ENCODE measurements at places on chromosomes 1 and 21.
A peak's percentile ranks its signal among the peaks of the same experiment; 100 is the strongest.

GRCh38 chr1:40925834-40926410, 53.6 kb upstream of the CTPS1 start:
- DNase-seq = no peak

- DNase-seq = no peak
Observed at GRCh38 chr1:201298396-201299381, 15.4 kb downstream of the PKP1 start.

GRCh38 chr1:197080323-197080722, 13.3 kb upstream of the F13B start:
- no peak for DNase-seq

DNA sequence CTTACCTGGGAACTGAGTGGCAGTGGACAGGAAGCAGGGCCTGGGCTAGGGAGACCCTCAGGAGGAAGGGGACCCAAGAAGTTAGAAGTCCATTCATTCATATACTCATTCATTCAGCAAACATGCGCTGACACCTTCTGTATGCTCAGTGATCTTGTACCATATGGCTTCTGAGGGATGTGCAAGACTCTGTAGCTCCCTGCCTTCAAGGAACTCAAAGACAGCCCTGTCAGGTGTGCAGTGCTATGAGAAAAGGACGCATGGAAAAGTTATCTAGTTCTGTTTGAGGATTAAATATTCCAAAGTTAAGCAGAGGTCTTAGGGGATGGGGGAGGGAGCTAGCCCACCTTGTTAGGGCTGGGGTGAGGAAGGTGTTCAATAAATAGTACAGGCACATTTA, 12.5 kb downstream of the DMAP1 start:
- no peak for DNase-seq

GRCh38 chr1:22471078-22471477, 19.4 kb downstream of the ZBTB40 start:
- DNase-seq = no peak

DNA sequence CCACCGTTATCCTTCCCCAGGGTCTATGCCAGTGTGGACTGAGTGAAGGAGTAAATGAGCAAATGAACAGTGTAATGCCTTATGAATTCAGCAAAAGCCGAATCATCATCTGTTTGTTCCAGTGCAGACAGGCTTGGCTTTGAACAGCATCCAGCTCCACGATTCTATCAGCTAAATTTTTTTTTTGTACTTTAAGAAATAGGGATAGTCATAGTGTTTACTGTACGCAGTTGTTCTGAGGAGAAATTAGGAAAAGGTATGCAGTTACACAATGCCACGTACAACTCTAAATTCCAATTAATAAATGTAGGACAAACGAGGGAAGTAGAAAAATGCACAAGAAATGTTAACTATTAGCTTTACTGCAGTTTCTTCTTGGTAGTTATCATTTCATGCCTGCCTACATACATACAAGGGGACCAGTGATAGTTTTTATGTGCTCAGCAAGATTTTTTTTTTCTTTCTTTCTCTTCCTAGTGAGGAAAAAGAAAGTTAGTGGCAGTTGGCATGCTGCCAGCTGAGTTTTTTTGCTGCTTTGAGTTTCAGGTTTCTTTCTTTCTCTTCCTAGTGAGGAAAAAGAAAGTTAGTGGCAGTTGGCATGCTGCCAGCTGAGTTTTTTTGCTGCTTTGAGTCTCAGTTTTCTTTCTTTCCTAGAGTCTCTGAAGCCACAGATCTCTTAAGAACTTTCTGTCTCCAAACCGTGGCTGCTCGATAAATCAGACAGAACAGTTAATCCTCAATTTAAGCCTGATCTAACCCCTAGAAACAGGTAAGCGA, at the start of gene IFI44L:
Gene IFI44L (plus strand): TSS at position 646 of the 777 bp plus-strand sequence. CDS start 7,468 bp downstream, outside the sequence.
- DNase-seq = peak; percentile 41

DNA sequence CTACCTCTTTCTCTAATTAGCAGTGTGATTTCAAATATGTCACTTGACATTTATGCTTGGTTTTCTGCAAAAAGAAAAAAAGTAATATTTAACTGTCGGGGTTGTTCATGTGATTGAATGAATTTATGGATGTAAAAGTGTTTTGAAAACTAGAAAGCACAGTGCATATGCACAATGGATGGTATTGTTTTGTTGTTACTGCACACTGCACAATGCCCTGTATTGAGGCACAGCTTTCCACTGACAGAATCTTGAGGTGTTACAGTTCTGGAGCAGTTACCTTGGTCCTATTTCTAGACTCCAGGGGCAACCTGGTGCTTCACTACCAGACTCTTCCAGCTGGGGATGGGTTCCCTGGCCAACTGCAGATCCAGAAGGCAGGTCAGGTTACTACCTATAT, 116.8 kb upstream of the L1TD1 start:
- no peak for DNase-seq

DNA sequence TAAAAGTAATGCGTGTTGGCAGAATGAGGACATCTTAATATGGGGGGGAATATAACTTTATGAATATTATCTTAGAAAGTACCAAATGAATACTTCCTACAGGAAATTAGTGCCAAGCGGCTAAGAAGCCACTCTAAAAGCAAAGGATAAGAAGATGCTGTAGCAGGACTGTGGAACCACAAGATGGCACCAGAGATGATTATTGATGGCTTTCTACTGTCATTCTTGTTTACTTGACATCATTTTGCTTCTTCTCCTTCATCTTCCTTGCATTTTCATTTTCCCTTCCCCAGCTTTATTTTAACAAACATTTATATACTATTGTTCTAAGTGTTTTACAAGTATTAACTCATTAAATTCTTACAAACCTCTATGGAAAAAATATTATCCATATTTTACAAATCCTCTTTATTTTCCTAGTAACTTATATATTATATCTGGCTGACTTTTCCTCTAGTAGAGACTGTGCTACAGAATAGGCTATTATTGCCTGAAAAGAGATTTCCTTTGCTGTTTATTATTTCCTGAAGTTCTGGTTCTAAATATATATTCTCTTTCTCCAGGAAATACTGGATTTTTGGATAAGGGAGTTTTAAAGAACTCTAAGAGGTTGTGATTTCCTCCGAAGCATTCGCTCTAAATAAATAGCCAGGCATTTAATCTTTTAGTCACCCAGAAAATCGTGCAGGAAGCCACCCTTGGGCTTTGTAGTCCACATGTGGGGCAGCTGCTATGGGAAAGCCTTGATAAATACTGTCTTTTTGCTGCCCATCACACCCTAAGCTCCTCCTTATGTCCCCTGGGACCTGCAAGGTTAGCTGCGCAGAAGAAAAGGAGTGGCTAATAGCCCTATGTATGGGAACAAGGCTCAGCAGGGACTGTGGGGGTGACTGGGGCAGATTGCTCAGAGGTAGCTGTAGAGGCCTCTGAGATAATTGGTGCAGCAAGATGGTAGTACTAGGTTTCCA, 69.8 kb downstream of the TPR start:
- peak; percentile 53 for DNase-seq

- peak; percentile 46 for DNase-seq
Observed at GRCh38 chr1:55284856-55285255, 69.7 kb upstream of the USP24 start.

- no peak for DNase-seq
Observed at GRCh38 chr1:179709841-179710329, 33.2 kb upstream of the FAM163A start.

DNA sequence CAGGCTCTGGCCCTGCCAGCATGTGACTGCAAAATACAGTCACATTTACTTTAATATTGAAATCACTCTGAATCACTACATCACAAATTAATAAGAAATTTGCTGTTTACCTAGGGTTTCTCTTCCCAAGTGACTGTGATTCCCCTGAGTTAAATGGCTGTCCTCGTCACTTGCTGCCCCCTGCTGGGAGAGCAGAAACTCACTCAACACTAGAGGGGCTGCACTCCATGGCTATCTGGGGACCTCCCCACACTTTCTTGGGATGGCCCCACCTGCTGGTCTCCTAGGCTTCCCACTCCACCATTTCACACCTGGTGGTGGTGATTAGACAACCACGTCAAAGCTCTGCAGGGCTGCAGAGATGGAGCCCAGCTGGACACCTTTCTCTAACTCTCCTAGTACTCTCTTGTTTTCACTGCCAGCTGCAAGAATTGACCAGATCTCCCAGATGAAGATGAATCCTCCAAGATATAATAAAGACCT, 63.4 kb downstream of the CD2 start:
- DNase-seq = peak; percentile 54

- no peak for DNase-seq
Observed at GRCh38 chr21:40829791-40830190, 17.2 kb downstream of the DSCAM start.

DNA sequence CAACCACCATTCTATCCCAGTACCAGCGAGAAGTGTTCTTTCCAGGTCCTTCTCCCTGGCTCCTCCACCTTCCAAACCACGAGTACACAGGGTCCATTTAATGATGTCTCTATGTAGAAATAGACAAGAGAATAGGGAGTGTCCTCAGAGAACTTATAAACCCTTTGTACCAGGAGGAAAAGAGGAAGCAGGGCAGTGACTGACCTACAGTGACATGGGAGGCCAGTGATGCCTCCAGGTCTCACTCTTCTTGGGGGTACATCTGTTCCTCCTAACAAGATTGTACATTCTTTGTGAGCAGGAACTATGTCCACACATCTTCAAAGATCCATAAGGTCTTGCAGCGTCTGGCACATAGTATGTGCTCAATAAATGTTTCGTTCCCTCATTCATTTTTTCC, 18.7 kb upstream of the FMOD start:
- no peak for DNase-seq

- no peak for DNase-seq
Observed at GRCh38 chr1:39490596-39491145, 765 bp upstream of the BMP8A start.

GRCh38 chr1:21707891-21708290, 38.7 kb upstream of the RAP1GAP start:
- DNase-seq = no peak

DNA sequence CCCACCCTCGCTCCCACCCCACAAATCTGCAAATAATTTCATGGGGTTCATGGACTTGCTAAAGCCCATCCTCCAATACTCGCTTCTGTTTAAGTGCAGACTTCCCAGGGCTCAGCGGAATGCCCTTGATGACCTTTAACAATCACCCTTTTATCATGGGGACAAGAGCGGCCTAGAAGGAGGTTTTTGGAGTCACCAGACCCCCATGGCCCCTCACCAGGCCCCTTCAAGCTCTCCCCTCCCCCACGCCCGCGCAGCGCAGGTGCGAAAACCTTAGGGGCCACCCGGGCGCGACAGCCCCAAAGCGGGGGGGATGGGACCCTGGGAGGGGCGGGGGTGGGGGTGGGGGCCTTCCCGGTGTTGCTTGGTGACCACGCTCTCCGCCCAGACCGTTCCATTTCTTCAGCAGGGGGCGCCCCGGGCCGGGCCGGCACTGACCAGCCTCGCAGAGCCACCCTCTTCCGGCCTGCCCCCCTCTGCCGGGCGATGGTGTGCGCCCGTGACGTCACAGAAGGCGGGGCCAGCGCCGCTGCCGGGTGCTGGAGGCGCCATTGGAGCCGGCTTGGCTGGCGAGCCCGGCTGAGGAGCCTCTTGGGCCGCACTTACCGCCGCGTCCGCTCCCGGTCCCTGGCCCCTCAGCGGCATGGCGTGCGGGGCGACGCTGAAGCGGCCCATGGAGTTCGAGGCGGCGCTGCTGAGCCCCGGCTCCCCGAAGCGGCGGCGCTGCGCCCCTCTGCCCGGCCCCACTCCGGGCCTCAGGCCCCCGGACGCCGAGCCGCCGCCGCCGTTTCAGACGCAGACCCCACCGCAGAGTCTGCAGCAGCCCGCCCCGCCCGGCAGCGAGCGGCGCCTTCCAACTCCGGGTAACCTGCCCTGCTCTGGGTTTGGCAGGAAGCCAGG, at the start of gene AKIRIN1:
Gene AKIRIN1 (plus strand): TSS at position 539 of the 900 bp plus-strand sequence. CDS start 105 bp downstream, at position 644.
- DNase-seq = peak; percentile 93
